ENCODE measurements at places on chromosomes 2 and 18. TPM values are rescaled to one million over a fixed set of nuclear protein-coding genes. Genes with fewer than 3 reads are reported as not detected.

Gene GALNT14
- 6.7 TPM for total RNA-seq

GRCh38 chr2:230643576-230644291 lies 68.9 kb upstream of the CAB39 start:
- DNase-seq: peak; percentile 13
- H3K27me3 ChIP-seq: no peaks in the 10 kb centered on the region
- no peaks in the 10 kb centered on the region for H3K4me1 ChIP-seq
- no peaks in the 10 kb centered on the region for H3K36me3 ChIP-seq
- no peak overlapping the region for H3K4me3 ChIP-seq

DNA sequence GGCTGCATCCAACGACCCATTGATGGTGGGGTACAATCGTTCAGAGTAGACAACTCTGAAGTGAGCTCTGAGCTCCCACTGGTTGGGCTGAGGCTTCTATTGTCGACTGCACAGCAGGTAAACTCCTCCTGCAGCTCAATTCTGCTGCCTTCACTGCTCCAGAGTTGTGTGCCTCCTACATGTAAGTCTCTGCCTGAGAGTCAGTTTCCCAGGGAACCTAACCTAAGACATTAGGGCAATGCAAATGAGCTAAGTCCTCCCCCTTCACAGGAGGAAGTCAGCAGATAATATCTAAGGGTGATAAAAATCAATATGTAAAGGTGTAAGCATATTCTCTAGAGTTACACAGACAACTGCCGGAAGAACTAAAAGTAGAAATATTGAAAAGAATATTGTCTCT lies 22.5 kb upstream of the ACYP2 start:
- no peak for DNase-seq
- no peak overlapping the region for H3K27ac ChIP-seq
- H3K4me3 ChIP-seq: no peak overlapping the region
- peaks cover 11% of the 10 kb centered on the region for H3K4me1 ChIP-seq
- H3K36me3 ChIP-seq: no peaks in the 10 kb centered on the region

DNA sequence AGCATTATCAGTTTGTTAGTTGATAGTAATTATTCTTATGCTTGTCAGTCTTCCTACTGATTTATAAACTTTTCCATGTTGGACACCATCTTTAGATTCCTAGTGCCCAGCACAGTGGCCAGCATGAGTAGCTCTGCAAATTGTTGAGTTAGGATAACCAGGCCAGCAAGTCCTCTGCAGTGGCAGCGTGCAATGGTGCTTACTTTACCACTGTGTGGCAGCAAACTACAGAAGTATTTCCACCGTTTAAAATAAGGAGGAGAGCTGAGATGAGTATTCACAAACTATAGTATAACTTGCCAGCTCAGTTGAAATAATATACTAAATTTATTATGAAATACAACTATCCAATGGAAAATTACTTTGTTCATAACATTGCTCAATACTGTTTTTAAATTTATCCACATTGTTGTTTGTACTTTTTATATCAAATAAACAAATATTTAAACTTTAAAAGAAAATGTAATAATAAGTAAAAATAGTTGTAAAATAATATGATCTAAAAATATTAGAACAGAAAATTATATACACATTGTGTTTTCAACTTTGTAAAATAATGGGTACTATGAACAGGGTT lies 9.3 kb upstream of the THADA start:
- no peaks in the 10 kb centered on the region for H3K27me3 ChIP-seq
- H3K36me3 ChIP-seq: no peaks in the 10 kb centered on the region
- H3K4me1 ChIP-seq: no peaks in the 10 kb centered on the region
- no peak overlapping the region for H3K4me3 ChIP-seq
- DNase-seq: peak; percentile 22

DNA sequence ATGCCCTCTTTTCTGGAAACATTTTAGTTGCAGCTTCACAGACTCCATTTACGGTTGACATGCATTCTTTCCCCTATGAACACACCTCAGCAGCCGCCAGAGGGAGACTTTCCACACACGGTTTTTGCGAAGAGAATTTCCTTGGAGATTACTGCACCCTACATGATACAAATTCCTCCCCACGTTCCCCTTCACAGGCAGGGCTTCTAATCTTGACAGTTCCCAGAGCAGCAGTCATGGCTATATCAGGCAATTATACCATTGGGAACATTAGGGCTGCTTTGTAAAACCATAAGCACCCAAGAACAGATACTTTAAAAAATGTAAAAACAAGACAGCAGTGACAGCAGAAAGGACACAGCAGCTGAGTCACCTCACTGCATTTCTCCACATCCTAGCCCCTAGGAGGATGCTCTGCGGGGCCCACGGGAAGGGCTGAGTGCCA lies 253.8 kb downstream of the TGIF1 start:
- H3K36me3 ChIP-seq: no peaks in the 10 kb centered on the region
- no peaks in the 10 kb centered on the region for H3K27me3 ChIP-seq
- no peak overlapping the region for H3K4me3 ChIP-seq
- DNase-seq: peak; percentile 68
- no peak overlapping the region for H3K27ac ChIP-seq

DNA sequence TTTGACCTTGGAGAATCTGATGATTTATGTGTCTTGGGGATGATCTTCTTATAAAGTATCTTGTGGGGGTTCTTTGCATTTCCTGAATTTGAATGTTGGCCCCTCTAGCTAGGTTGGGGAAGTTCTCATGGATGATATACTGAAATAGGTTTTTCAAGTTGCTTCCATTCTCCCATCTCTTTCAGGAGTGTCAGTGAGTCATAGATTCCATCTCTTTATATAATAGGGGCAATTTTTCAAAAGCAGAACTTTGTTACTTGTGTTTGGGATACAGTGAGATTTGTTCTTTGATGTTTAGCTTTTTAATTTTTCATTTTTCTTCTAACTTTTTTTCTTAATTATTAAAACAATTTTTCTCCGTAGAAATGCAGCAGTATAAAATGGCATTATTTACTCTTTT lies 19.4 kb downstream of the TMEM87B start:
- H3K27me3 ChIP-seq: no peaks in the 10 kb centered on the region
- H3K36me3 ChIP-seq: peaks cover 3% of the 10 kb centered on the region
- no peak overlapping the region for H3K27ac ChIP-seq

- DNase-seq: no peak
- H3K27ac ChIP-seq: no peak overlapping the region
- no peaks in the 10 kb centered on the region for H3K27me3 ChIP-seq
- no peaks in the 10 kb centered on the region for H3K36me3 ChIP-seq
- no peak overlapping the region for H3K4me3 ChIP-seq
- peaks cover 5% of the 10 kb centered on the region for H3K4me1 ChIP-seq
These were observed 272.8 kb downstream of the ZNF385B start for GRCh38 chr2:179588486-179589145.

DNA sequence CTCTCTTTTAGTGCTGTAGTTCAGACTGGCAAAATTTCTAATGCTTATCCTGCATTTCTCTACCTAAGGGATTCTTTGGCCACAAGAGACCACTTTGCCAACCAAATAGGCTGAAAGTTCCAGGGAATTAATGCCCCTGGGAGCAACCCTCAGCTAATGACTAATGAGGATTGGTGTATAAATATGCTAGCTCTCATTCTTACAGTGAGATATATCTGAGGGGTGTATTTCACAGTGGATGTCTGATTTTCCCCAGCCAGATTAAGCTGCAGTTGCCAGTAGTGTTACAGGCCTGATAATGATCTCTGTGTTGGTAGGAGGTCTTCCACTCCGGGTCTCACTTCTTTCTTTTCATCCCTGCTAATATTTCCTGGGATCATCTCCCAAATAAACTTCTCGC lies 90.4 kb downstream of the GULP1 start:
- no peaks in the 10 kb centered on the region for H3K36me3 ChIP-seq
- H3K27ac ChIP-seq: peak overlapping the region; percentile 50
- H3K27me3 ChIP-seq: no peaks in the 10 kb centered on the region
- H3K4me3 ChIP-seq: no peak overlapping the region

DNA sequence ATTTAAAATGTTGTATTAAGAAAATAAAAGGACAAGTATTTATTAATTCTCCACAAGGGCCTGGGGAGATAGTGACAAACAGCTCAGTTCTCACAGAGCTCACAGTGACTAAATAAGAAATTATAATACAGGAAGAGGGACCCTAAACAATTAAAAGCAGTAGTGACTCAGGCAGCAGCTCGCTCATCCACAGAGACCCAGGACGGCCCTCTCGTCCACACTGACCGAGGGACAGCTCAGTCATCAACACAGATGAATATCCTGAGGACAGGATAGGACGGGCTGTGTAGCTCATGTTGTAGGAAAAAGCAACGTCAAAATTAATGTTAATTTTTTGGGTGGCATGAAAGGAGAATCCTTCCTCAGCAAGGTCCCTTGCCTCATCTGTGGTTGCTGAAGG lies 44.1 kb downstream of the PARD6G start:
- no peaks in the 10 kb centered on the region for H3K27me3 ChIP-seq
- H3K4me3 ChIP-seq: no peak overlapping the region
- DNase-seq: no peak
- H3K4me1 ChIP-seq: no peaks in the 10 kb centered on the region

GRCh38 chr2:85649201-85650190 lies 18.5 kb downstream of the SFTPB start:
- H3K4me3 ChIP-seq: no peak overlapping the region
- DNase-seq: no peak
- no peak overlapping the region for H3K27ac ChIP-seq

GRCh38 chr2:183079139-183079775 lies 710 bp downstream of the DUSP19 start:
- H3K4me1 ChIP-seq: peaks cover 8% of the 10 kb centered on the region
- H3K27me3 ChIP-seq: no peaks in the 10 kb centered on the region
- peak overlapping the region; percentile 82 for H3K27ac ChIP-seq
- DNase-seq: peak; percentile 48

DNA sequence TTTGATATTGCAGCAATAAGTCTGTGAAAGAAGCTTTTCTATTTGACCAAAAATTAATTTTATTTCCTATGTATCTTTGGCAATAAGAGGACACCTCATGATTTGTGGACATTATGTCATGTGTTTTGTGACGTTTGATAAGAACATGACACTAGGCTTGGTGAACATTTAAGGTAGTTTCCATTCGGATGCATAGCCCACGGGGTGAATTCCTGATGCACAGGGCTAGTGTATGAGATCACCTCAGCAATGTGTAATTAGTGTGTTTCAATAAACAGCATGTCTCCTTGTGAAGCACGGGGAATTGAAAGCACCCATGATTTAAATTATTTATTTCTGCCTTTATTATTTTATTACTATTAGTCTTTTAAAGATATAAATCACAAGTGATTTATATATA lies 146.1 kb upstream of the LINC00305 start:
- no peaks in the 10 kb centered on the region for H3K27me3 ChIP-seq
- H3K36me3 ChIP-seq: no peaks in the 10 kb centered on the region
- H3K27ac ChIP-seq: no peak overlapping the region

- no peaks in the 10 kb centered on the region for H3K27me3 ChIP-seq
- DNase-seq: no peak
- H3K4me3 ChIP-seq: no peak overlapping the region
- peaks cover 7% of the 10 kb centered on the region for H3K4me1 ChIP-seq
- no peaks in the 10 kb centered on the region for H3K36me3 ChIP-seq
These were observed 45.6 kb downstream of the APLF start for GRCh38 chr2:68512966-68513365.

All from body of pancreas (tissue), 4 donors.